ENCODE measurements at places on chromosomes 6 and 20. TPM values are rescaled to one million over a fixed set of nuclear protein-coding genes. Genes with fewer than 3 reads are reported as not detected.

OPRL1 gene
- total RNA-seq, result 1.2 TPM

SLA2 gene
- 28.8 TPM for total RNA-seq

SLC17A3 gene
- total RNA-seq, result 0.58 TPM

DNA sequence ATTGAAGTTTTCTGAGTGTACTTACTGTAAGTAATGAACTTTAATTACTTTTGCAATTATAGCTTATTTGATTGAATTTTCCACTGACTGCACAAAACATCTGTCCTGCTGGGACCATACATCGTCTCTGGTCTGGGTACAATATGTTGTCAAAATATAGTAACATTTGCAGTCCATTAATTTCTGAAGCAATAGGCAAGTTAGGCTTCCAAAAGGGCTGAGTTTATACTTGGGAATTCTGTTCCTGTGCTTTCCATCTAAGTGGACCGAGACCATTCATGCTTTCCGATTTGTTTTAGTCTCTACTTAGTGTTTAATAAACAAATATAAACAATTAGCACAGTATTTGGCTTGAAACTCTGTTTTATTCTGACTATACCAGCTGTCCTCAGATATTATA, 139.3 kb downstream of the RFPL4B start:
- no peak for DNase-seq

DNA sequence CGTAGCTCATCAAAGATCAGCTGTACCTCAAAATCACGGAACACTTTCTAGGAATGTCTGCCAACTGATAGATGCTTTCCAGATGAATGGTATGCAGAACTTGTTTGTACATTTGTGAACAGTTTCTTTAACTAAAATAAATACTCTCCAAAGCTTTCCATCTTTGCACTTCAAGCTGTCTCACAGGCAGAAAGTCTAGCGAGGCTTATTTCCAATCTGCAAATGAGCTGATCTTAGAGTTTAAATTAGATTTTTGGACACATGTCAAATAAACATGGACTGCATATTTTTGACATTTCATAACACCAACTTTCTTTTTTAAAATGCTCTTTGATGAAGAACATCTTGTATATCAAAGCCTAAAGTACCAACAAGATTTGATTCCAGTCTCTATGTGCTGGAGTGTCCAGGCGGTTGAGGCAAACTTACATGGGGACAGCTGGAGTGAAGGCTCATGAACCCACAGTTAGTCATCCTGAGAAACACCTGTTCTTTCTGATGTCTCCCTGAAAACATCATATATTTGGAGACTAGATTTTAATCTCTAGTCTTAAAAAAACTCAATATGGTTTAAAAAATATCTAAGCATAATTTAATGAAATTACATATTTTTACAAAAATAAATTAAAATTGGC, 268.6 kb upstream of the AGPAT4 start:
- no peak for DNase-seq

DNA sequence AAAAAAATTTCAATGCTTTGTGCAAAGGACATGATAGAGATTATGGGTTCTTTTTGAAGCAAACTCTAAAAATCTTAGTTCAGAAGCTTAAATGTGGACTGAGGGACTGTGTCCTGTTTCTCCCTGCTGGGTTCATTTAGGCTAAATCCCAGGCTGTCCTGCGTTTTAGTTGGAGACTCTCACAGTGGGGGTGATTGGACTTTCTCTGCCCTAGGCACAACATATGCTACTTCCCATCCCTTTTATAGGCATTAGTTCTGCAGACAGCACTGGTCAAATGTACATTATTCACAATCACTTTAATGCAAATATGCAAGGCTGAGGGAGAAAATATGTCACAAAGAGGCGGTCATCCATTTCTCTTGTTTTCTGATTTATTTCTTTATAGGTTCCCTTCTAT, 71.3 kb downstream of the TFAP2B start:
- no peak for DNase-seq
